ENCODE measurements at places on chromosomes 7 and 10.

- no peak for DNase-seq
Observed at GRCh38 chr7:48522692-48523091, 351.4 kb downstream of the ABCA13 start.

- no peak for DNase-seq
Observed at GRCh38 chr10:25178411-25178810, 3.6 kb downstream of the GPR158 start.

- DNase-seq = no peak
Observed at GRCh38 chr7:42210333-42210732, 26.7 kb downstream of the GLI3 start.

DNA sequence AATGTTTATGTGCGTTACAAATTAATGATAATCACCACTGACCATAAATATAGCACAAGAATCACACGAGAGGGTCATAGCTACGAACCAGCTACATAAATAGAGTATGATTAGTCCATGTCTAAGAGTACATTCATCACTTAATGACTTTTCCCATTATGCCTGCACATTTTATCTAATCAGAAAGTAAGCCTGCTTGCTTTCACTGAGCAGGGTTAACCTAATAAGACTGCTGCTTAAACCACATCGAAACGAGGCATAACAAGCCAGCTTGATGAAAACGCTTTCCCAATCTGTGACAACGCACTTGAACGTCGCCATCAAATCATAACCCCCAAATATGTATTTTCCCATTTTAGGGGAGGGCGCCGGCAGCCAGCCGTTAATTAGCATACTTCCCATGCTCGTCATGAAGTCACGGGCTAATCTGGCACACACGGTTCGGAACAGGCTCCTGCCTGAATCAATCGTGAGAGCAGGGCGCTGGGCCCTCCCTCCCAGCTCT is 71.5 kb downstream of the EBF3 start:
- DNase-seq = no peak

- DNase-seq = no peak
Observed at GRCh38 chr10:7512487-7512886, 101.7 kb upstream of the SFMBT2 start.

DNA sequence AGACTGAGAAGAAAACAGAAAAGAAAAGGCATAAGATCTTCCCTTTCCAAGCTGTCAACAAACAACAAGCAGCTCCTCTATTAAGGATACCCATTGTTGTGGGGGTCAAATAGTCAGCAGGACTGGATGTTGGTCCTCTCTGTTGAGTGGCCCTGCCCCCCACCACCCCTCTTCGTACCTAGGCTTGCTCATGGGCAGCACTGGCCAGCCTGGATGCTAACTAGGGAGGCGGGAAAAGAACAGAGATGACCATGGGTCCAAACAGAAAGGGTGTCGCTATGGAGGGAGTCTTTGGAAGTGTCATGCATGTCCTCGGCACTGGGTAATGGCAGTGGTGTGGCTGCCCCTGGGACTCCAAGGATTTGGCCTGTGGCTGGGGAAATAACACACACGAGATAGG is 45.6 kb downstream of the SPDYE5 start:
- no peak for DNase-seq

GRCh38 chr10:125093199-125093973 is 67.0 kb downstream of the CTBP2 start:
- no peak for DNase-seq

DNA sequence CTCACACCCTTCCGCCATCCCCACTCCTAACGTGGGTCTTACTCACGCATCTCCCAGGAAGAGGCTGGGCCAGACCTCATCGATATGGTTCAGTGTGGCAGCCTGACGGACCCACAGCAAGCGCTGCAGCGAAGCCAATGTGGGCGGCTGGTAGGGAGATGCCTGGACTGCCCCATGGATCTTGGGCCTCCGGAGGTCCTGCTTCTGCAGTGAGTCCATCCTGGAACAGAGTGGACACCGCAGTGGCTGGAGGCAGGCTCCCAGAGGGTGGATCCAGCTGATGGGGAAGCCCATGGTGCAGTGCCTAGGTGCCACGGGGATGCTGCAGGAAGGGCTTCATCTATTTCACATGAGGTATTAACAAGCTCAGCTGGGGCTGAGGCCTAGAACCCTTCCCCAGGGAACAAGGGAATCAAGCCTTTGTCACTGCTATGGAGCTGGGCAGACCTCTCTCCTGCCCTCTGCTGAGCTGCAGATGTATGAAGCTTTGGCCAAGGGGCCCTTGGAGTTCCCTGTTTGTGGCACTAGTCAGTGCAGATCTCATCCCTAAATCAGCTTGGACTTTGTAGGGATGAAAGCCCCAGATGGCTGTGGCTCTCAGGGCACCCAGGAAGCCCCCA is 13.7 kb upstream of the SAMD8 start:
- no peak for DNase-seq

- no peak for DNase-seq
Observed at GRCh38 chr7:79610748-79611304, 157.4 kb upstream of the MAGI2 start.

GRCh38 chr7:101125989-101126650 is 784 bp upstream of the SERPINE1 start:
- no peak for DNase-seq

DNA sequence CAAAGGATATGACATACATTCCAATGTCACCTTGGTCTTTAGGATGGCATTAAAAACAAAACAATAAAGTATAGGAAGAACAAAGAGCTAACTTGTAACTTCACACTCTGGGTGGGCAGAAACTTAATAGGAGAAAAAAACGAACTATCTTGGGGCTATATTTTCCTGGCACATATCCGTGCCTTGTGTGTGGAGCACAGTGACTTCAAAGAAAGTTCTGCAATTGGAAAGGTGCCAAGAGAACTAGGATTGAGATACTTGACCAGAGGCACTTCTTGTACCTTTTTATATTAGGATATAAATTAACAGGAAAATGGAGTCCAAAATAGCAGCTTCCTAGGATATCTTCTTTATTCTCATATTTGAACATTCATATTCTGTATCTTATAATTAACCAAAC is 148.4 kb downstream of the SEMA3D start:
- no peak for DNase-seq

DNA sequence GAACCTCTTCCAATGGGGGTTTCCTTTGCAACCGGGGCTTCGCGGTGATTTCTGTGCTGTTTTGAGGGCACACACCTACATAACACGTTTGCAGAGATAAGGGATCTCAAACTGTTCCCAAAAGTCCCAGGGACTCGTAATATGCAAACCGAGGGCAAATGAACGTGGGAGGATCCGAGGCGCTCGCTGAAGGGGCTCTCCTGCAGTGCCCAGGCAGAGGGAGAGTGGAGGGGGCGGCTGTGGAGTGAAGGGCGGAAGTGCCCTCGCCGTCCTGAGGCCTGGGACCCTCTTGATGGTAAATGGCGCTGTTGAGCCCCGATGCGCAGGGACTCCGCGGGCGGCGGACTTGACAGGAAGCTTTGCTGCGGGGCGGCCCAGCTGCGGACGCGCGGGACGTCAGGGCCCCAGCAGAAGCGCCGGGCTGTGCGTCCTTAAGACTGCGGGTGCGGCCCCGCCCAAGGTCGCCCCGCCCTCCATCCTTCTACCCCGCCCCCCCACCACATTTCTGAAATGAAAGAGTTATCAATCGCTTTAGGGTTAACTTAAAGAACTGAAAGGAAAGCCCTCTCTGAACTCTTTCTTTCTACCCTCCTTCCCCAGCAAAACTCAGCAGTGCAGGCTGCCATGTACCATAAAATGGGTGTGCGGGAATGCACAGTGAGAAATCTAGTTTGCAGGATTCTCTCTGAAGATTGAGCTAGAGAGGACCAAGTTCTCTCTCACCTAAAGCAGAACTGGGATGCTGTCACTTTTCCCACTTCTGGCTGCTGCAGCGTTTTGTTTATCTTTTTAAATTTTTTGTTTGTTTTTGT is 151.8 kb upstream of the YAE1 start:
- peak; percentile 3 for DNase-seq

DNA sequence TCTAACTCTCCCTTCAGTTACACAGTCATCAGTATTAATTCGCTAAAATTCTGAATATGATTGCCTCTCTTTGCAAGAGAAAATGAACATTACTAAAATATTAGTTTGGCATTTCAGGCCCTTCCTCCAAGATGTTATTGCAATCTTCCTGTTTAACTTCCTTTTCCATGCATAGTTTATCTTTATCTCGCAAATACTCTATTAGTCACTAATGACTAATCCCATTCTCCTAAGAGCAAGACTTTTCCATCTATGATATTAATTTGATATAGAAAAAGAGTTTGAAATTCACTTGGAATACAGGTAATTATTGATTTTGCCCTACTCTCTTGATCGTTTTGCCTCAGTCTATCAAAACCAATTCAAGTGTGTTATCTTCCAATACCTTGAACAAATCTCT is 41.8 kb upstream of the SEMA3A start:
- no peak for DNase-seq

GRCh38 chr10:20454331-20454730 is 442.8 kb downstream of the NEBL start:
- DNase-seq = no peak

- no peak for DNase-seq
Observed at GRCh38 chr10:68239596-68240150, 7.8 kb upstream of the ATOH7 start.

GRCh38 chr7:155804431-155804831 is 7.8 kb downstream of the SHH start:
- no peak for DNase-seq

GRCh38 chr7:45574669-45575500 is 717 bp downstream of the ADCY1 start:
- DNase-seq = no peak

DNA sequence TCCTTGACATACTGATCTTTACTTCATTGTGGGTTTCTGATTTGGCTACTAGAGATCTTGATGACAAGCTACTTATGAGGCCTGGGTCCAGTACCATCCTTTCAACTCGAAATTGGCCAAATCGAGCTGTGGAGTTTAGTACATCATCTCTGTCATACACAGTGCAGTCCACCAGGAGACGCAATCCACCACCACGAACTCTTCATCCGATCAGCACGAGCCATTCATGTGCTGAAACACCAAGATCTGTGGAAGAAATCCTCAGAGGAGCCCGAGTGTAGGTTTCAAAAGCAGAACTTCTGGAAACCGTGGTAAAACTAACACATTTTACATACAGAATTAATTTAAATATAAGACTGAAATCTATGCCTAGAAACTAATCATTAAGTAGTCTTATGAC is 14.2 kb downstream of the DNAJC9 start:
- DNase-seq = no peak

DNA sequence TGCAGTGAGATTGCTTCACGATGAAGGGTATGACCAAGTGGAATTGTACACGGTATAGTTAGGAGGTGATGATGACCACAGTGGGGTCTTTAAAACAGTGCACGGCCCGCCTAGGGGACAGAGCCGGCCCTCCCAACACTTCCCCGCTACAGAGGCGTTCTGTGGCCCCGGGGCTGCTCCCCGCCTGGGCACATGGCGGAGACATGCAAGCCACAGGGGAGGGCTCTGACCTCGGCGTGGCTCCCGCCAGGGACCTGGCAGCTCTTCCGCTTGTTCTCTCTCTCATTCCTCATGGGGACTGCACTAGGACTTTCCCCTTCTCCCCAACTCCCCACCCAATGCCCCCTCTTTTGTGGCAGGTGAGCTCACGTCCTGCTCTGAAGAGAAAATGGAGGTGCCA is 393.8 kb downstream of the DNAJB6 start:
- DNase-seq = no peak

- no peak for DNase-seq
Observed at GRCh38 chr10:11011984-11012383, 5.7 kb upstream of the CELF2 start.

DNA sequence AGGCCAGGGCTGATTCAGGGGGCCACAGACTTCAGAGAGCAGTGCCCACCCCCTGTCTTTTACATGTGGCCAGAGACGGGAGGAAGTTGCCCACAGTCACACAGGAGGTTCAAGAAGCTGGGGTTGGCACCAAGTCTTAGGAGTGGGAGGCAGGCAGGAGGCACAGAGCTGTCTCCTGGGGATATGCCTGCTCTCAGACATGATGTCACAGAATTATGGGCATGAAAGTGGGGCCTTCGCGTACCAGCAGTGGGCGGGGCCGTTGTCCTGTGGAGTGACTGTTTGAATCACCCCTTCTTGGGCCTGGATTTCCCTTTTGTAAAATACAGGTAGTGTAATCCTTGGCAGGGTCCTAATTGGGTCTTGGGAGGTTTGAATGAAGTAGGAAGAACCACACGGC is 81.2 kb upstream of the PPIF start:
- DNase-seq = no peak

GRCh38 chr7:38410056-38410455 is 136.6 kb upstream of the TARP start:
- no peak for DNase-seq

DNA sequence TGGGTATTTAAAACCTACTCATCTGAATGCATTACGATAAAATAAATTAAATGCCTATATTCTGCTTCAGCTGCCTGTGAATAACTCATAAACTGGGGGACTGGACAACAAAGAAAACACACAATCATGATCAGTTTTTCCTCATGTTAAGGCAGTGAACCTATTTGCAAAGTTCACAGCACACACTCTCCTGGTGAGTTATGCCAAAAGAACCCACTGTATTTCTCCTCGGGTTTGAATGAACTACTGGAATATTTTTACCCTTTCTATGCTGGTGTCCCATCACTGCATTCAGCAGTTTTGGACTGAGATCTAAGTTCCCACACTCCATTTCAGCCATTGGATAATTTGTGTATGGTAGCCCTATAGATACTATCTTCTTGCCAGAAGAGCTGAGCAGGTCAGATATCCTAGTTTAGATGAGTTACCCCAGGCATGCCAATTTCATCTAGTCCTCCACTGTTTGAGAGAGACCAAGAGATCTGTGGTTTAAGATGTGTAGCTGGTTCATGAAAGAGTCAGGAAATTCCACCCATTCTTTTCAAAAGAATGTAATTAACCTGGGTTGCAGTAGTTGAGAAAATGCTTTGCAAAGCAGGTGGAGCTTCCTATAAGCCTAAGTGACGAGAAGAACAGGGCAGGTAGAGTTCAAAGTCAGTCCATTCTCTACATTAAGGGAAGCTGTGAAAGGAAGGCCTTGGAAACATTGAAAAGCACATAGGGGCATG is 101.7 kb downstream of the PLXDC2 start:
- DNase-seq = no peak

GRCh38 chr7:2255145-2256139 is 13.4 kb downstream of the NUDT1 start:
- DNase-seq = no peak

DNA sequence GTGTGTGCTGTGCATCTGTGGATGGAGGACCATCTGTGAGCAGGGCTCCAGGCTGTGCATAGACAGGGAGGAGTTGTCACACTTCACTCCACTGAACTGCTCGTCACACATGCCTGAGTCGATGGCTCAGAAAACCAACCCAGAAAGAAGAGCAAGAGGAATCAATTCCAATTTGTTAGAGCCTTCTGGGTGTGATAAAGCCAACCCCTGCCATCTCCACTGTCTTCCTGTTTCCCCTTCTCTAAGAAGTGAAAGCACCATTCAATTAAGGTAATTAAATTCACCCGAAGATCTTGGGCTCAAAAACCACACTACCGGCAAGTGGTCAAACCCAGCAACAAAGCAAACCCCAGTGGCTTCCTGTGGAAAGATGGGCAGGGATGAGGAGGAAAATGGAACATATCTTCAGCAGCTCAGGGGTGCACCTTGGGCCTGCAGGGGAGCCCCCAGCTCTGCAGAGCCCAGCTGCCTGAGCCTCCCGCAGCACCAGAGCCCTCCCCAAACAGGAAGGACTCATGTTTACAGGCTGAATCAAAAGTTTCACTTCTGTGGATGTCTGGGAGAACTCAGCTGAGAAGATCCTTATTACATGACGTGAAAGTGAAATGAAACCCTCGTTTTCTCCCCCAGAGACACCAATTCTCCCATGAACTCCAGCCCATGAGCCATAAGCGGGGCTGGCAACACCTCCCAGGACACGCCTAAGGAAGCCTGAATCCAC is 10.9 kb downstream of the C10orf71 start:
- DNase-seq = no peak

- no peak for DNase-seq
Observed at GRCh38 chr7:142345811-142346210, 88.0 kb upstream of the PRSS58 start.
